ENCODE measurements at places on chromosomes 4 and X.
A peak's percentile ranks its signal among the peaks of the same experiment; 100 is the strongest.

DNA sequence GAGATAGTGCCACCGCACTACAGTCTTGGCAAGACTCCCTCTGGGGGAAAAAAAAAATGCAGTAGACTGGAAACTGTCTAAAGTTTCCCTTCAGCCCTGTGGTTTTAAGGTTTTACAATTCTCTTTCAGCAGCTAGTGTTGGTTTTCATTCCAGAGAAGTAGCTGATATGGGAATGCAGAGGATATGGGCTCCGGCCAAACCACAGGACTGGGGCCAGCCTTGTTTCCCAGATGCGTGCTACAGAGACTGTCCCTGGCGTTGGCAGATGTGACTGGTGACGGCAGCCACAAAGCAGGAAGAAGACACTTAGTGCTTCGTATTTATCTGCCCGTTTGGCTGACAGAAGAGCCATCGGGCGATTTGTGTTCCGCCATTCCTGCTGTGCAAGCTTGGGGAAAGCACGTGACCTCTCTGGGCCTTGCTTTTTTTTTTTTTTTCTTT is 43.2 kb downstream of the ZBTB49 start:
- DNase-seq = peak; percentile 50

DNA sequence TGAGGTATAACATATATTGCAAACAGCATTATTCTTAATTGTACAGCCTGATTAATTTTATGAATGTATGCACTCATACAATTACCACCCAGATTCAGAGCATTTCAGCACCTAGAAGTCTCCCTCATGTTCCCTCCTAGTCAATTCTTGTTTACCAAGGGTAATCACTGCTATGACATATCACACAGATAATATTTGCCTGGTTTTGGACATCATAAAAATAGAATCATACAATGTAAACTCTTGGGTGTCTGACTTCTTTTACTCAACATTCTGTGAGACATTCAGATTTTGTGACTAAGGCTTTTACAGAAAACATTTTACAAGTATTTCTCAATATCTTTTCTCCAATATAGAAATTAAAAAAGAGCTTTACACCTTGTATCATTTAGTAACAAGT is 66.9 kb downstream of the PTPN13 start:
- no peak for DNase-seq

GRCh38 chr4:98739751-98740150 is 81.3 kb upstream of the TSPAN5 start:
- DNase-seq = no peak

DNA sequence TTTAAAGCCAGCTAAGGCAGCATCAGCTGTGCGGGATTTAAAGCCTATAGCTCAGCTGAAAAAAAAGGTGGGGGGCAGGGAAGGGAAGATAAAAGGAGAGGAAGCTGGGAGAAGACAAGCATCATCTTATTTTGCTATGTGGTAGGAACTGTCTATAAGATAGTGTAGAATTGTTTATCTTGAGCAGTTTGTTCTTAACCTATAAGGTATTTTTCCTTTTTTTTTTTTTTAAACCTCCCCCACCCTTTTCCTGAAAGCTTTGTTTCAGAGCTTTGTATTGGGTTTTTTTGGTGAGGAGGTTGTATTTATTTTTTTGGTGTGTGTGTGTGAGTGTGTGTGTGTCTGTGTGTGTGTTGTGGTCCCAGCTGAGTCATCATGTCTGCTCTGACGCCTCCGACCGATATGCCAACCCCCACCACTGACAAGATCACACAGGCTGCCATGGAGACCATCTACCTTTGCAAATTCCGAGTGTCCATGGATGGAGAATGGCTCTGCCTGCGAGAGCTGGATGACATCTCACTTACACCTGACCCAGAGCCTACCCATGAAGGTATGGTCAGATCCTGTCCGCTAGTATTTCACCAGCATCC is 531 bp downstream of the RUFY3 start:
- no peak for DNase-seq

GRCh38 chrX:47613082-47613481 is 6.6 kb downstream of the SYN1 start:
- DNase-seq = no peak

- DNase-seq = no peak
These were observed 5.1 kb upstream of the SLC10A3 start for GRCh38 chrX:154495472-154495922.

- DNase-seq = no peak
These were observed 70.2 kb downstream of the AR start for GRCh38 chrX:67613996-67614395.

GRCh38 chr4:102585329-102585728 is 84.2 kb downstream of the NFKB1 start:
- DNase-seq = no peak

DNA sequence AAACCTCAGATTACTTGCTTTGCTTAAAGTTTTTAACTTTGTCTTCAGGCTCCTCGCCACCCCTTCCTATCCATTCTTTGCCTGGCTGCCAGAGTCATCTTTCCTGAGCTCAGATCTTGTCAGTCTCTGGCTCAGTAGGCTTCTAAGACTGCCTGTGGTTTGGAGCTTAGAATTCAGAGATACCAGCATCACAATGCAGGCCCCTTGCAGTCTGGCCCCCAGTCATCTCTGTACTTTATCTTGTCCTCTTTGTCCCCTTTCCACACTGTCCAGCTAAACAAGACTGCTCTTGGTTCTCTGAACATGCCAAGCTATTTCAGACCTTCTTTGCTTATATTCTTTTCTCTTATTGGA is 3.0 kb downstream of the KIAA0232 start:
- DNase-seq = no peak

GRCh38 chr4:14184265-14184664 is 556.7 kb upstream of the BOD1L1 start:
- DNase-seq = peak; percentile 33

DNA sequence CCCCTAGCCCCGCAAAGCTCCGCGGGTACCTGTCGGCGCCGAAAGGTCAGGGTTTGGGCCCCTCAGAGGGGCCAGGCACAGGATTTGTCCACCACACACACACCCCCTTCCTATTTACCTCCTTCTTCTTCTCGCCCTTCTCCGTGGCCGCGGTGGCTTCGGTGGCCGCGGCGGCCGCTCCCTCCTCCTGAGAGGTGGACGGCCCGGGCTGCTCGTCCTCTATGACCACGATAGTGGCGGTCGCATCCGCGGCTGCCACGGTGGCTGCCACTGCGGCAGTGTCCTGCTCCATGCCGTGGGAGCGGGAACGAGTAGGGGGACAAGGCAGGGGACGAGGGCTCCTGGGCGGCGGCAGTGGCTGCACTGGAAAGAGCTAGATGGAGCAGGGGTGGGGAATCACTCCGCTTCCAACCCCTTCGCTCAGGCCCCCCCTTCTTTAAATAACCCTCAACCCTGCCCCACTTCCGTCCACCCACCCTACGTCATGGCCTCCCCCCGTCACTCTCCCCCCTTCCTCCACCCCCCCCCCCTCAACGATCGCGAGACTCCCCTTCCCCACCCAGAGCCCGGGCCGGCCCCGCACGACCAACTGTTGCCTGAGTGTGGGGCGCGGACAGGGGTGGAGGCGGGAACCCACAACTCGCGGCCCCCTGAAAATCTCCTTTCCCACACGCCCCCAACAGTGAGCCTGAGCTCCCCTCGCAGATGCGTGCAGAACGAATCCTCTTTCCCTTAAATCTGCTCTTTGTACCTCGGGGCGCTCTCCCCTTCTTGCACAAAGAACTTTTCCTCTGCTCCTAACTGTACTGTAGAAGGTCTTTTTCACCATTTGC is at the start of gene SMARCA1:
TSS of gene SMARCA1 (minus strand) at position 412 of the 833 bp plus-strand sequence. CDS start at position 292, 120 bp downstream.
- peak; percentile 62 for DNase-seq

- no peak for DNase-seq
These were observed 235.0 kb downstream of the MAML3 start for GRCh38 chr4:139919004-139919403.

GRCh38 chr4:8610858-8611616 is 18.5 kb downstream of the CPZ start:
- DNase-seq = peak; percentile 76

- DNase-seq = no peak
These were observed 145.6 kb upstream of the RBPJ start for GRCh38 chr4:26175006-26175786.

DNA sequence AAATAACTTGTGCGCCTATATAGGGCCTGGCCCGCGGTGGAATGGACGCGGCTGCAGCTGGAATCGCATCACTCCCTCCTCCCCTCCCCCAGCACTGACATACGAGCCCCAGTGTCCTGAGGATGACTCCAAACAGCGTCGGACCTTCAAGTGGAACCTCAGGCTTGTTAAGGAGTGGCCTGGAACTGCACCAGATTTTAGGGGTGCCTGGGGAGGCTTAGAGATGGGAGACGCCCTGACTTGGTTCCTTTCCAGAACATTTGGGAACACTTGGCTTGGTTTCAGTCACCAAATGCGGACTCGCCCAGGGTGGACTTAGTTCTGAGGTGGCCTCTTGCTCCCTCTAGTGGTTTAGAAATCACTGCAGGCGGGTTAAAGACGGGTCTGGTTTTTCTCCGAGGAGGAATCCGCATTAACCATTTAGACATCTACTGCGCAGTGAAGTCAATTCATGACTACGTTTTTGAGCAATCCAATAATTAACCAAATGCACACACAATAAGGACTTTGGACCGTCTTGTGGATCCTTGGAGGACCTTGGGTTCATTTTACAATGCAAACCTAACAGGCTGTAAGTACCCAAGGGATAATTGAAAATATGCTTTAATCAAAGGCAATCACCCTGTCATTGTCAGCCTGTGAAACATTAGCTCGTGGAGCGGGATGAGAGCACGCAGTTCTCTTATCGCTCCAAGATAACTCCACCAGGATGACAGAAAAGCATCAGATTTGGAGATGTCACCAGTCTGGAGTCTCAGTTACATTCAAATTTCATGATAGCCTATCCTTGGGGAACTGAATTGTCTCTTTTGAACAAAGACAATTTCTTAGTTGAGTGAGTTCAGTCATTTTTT is 11.2 kb upstream of the PDGFRA start:
- DNase-seq = peak; percentile 78

DNA sequence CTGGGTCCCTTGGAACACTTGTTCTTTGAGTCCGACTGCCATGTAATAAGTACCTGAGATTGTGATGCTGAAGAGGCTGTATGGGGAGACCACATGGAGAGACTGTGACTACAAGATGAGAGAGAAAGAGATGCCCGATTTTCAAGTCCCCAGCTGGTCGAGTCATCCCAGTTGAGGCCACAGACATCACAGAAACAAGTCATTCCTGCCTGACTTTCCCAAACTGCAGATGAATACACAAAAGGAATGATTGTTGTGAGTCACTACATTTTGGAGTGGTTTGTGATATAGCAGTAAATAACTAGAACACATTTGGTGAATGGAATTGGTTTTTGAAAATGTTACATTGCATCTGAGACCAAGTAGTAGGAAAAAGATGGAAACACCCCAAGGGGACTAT is 9.0 kb upstream of the YIPF7 start:
- DNase-seq = no peak

- no peak for DNase-seq
These were observed 715.2 kb downstream of the TRIML1 start for GRCh38 chr4:188854436-188854835.

- DNase-seq = no peak
These were observed 823.2 kb upstream of the FRG1 start for GRCh38 chr4:189117426-189117825.

DNA sequence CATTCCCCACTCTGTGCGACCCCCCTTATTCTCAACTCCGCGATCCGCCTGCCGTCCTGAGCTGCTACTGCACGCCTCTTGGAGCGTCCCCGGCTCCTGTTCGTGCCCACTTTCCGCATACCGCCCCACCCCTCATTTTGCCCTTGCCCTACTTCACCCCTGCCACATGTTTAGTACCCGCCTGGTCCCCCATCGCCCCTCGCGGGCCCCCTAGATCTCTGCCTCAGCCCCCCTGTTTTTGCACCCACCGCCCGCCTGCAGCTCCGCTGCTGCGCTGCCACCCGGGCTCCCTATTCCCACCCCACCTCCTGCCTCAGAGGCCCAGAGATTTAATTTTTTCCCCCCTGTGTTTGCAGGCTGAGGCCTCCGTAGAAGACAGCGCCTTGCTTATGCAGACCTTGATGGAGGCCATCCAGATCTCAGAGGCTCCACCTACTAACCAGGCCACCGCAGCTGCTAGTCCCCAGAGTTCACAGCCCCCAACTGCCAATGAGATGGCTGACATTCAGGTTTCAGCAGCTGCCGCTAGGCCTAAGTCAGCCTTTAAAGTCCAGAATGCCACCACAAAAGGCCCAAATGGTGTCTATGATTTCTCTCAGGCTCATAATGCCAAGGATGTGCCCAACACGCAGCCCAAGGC is 1.4 kb downstream of the MAGED1 start:
- peak; percentile 9 for DNase-seq

DNA sequence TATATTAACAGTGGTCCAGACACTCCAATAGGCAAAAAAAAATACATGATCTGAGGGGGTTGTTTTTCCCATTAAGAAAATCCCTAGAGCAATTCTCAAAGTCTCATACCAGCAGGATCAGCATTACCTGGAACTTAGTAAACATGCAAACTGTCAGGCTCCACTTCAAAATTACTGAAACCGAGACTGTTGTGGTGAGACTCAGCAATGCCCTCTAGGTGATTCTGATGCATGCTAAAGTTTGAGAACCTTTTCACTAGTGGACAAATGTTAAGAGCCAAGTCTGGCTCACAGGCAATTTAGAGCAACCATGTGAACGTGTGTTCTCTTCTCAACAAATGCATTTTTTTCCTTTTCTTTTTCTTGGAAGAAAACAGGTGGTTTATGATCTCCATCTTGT is 30.2 kb downstream of the NEK1 start:
- DNase-seq = no peak

DNA sequence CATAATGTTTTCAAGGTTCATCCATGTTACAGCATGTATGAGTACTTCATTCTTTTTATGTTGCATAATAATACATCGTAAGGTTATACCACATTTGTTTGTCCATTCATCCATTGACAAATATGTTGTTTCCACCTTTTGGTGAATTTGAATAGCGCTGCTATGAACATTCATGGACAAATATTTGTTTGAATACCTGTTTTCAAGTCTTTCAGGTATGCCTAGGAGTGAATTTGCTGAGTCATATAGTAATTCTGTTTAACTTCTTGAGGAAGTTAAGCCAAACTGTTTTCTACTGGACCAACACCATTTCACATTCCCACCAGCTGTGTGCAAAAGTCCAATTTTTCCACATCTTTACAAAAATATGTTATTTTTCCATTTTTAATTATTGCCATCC is 31.5 kb downstream of the IRS4 start:
- no peak for DNase-seq

DNA sequence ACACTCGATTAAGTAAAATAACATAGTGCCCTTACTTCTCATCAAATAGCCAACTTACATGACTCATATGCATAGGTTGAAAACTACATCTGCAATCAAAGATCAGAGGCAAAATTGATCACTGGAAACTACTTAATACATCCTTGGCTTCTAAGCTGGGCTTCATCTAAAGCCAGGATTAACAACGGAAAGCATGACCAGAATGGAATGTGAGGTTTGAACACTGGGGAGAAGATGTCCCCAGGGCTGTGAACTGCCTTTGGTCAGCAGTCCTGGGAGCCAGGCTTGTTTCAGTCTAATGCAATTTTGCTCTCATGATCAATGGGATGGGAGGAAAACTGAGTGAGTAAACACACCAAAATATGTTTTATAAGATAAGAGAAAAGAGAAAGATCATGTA is 192.5 kb upstream of the TTC29 start:
- no peak for DNase-seq

- no peak for DNase-seq
These were observed 219.2 kb upstream of the HDX start for GRCh38 chrX:84721416-84721815.

- DNase-seq = no peak
These were observed 4.3 kb upstream of the IL21 start for GRCh38 chr4:122625156-122625555.

Data from heart left ventricle (tissue), 16 donors.